ENCODE measurements at places on chromosomes 16 and 17.

DNA sequence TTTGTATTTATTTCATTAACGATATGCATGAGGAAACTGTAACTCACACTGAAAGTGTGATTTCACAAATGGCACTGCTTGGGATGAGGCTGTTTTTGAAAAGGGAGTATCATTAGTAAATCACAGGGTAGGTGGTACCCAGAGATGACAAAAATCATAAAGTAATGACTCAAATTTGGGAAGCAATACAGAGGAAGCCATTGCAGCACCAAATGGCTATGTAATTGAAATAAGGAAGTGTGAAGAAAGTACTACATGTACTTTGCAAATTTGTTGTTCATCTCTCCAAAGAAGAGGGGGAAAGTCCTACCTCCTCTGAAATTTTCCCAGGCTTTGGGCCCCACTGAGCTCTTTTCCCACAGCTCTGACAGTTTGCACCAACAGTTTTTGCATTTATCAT is 12.3 kb upstream of the ABCC12 start:
- no peak for DNase-seq

DNA sequence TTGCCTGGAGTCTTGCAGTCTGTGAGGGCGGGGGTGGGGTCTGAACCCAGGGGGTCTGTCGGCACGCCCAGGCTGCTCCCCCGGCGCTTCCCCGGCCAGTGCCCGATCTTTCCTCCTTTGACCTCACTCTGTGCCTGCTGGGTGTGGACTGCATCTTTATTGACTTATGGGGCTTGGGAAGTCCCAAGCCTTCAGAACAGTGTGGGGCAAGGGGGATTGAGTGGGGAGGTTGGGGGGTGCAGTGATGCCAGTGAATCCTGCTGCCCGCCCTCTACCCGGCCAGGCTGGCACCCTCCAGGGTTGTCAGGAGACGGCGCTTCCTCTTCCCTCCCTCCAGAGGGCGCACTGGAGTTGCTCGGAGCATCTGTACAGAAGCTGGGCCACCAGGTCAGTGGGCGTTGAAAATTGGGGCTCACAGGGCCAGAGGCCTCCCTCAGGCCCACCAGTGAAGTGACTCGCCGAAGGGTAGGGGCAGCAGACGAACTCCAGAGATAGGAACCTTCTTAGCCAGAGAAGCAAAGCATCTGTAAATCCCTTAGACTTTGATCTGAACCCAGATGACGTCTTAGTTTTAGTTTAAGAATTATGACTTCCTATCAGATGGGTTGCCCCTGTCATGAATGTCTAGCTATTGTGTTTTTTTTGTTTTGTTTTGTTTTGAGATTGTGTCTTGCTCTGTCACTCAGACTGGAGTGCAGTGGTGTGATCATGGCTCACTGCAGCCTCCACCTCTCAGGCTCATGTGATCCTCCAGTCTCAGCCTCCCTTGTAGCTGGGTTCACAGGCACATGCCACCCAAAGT is 184.8 kb upstream of the CIBAR2 start:
- peak; percentile 38 for DNase-seq

- no peak for DNase-seq
Observed at GRCh38 chr17:4837471-4838308, 4.5 kb downstream of the MINK1 start.

DNA sequence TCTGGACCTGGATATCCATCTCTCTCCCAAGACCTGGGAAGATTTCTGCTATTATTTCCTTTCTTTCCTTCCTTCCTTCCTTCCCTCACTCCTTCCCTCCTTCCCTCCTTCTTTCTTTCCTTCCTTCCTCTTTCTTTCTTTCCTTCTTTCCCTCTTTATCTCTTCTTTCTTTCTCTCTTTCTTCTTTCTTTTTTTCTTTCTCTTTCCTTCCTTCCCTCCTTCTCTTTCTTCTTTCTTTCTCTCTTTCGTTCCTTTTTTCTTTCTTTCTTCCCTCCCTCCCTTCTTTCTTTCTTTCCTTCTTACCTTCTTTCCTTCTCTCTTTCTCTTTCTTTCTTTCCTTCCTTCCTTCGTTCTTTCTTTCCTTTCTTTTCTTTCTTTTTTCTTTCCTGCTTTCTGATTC is 37.8 kb upstream of the N4BP1 start:
- no peak for DNase-seq

GRCh38 chr17:45149669-45150664 is 1.7 kb downstream of the HEXIM1 start:
- DNase-seq: no peak

GRCh38 chr17:64662774-64663367 is 764 bp upstream of the SMURF2 start:
- DNase-seq: no peak

DNA sequence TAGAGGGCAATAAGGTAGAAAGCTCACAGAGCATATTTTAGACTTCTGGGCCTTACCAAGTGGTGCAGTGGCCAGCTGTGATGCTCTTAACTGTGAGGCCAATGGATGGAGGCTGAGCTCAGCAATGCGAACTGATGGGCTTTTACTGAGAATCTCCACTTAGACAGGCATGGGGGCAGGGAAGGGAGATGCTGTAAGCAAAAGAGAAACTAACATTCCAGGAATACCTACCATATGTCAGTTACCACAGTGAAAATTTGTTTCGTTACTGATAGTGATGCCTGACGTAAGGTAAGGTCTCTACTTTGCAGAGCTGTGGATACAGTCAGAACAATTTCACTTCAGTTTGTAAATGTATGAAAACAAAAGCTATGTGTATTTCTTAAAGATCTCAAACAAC is 250.6 kb upstream of the ZFHX3 start:
- no peak for DNase-seq

- DNase-seq: no peak
Observed at GRCh38 chr16:65065031-65065430, 56.8 kb downstream of the CDH11 start.

GRCh38 chr17:75131278-75132017 is at the start of gene NT5C:
NT5C (minus strand) TSS chr17:75131742; CDS start chr17:75131707, 35 bp downstream.
- DNase-seq: peak; percentile 46

DNA sequence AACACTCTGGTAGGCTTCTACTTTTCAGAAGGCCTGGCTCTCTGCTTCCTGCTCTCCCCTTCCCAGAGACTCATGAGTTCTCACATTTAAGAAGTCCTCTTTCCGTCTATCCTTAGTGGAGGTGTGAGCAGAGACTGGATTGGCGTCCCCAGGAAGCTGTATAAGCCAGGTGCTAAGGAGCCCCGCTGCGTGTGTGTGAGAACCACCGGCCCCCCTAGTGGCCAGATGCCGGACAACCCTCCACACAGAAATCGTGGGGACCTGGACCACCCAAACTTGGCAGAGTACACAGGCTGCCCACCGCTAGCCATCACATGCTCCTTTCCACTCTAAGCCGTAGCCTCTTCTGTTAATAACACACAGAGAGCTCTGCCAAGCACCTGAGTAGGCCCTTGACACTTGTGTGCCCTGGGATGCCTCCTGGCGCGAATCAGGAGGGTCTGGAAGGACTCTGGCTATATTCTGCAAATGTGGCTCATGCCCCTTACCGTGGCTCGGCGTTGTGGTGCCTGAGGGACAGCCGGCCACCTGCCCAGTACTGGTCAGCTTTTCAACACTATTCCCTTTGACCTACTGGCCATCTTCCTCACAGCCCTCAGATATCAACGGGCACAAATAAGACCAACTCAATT is 13.9 kb downstream of the CYB5D2 start:
- DNase-seq: no peak

DNA sequence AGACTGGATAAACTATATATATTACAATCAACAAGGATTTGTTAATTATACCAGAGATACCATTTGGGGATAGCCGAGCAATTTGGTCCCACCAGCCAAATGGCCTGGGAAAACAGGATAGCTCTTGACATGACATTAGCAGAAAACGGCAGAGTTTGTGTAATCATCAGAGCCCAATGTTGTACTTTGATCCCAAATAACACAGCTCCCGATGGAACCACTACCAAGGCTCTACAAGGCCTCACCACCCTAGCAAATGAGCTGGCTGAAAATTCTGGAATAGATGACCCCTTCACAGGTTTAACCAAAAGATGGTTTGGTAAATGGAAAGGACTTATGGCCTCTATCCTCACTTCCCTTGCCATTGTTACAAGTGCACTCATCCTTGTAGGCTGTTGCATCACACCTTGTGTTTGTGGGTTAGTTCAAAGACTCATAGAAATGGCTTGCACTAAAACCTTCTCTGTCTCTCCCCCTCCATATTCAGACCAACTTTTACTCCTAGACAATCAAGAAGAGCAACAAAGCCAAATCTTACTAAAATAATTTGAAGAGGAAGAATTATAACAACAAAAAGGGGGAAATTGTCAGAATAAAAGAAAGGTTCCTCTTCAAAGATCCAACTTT is 9.5 kb downstream of the TXNL4B start:
- DNase-seq: no peak

DNA sequence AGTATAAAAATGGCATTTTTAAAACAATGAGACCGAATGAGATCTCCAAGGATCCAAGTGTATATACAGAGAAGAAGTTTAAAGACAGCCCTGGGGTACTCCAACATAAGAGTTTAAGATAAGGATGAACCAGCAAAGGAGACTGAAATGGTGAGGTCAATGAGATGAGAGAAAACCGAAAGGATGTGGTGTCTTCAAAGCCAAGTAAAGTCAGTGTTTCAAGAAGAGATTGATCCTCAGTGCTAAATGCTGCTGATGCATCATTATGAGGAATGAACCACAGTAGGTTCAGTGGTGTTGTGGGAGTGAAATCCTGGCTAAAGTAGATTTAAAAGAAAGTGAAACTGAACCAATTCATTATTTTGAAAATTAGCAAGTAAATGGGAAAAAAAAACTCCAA is 38.1 kb upstream of the NLK start:
- DNase-seq: no peak

GRCh38 chr16:14263011-14263410 is 191.9 kb downstream of the MRTFB start:
- no peak for DNase-seq

GRCh38 chr17:79699386-79700036 is 31.2 kb upstream of the ENPP7 start:
- no peak for DNase-seq

DNA sequence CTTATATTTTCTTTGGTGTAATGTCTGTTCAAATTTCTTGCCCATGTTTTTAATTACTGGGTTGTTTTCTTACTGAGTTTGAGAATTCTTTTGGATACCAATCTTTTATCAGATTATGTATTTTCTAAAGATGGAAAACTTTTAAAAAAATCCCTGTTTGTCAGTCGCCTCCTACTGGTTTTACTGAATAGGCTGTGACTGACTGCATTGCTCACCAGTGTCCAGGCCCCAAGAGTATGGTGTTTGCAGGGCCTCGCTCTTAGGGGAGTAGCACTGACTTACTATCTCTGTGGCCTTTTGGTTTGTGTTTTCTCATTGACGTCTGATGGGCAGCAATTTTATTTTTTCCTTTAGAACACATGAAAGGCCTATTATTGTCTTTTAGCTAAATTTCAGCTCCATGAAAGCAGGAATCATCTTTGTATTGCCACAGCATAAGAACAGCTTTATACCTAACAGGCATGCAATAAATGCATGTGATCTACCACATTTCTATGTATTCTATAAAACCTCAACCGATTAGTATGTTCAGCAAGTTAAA is 188.4 kb downstream of the AATF start:
- DNase-seq: no peak

DNA sequence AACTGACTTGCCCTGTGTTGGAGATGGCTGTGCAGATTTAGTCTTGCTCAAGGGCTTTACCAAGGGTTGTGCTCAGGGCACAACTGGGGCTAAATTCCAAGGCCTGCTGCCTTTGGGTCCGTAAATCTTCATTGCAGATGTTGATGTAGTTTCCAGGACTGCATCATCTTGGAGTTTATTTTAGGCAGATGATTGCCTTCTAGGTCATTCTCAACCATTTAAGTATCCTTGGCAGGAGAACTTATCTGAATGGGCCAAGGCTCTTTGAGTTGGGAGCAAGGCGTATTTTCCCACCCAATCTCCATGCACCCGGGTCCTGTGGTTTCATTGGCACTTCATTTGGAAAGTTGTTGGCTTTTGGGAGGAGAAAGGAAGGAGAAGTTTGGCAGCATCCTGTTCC is 200.3 kb downstream of the MSI2 start:
- DNase-seq: no peak

DNA sequence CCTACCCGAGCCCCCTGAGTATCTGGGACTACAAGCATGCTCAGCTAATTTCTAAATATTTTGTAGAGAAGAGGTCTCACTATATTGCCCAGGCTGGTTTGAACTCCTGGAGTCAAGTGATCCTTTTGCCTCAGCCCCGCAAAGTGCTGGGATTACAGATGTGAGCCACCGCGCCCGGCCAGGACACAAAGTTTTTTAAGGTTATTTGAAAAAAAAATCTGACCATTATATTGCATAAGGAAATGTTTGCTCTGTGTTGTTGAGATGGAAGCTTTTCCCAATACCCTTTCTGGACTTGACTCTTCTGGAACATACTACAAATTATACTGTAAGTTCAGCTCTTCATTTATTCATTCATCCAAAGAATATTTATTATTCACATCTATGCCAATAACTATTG is 133.3 kb upstream of the TMEM97 start:
- no peak for DNase-seq

GRCh38 chr16:6009151-6009550 is 911.6 kb upstream of the EEF2KMT start:
- DNase-seq: no peak

DNA sequence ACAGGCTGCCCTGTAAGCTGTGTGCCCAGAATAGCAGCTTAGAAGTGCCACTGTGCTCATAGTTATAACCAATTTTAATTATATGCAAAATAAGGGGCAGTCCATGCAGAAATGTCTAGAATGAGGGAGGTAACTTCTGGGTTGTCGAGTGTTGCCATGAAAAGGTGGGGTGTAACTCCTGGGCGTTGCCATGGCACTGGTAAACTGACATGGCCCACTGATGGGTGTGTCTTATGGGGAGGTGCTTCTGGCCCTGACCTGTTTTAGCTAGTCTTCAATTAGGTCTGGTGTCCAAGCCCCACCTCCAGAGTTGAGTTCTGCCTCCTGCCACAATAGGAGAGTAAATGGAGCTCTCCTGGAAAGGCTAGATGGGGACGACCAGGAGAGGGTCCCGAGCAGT is 120.6 kb downstream of the SALL1 start:
- DNase-seq: no peak

GRCh38 chr16:57150682-57151330 is 35.0 kb downstream of the PSME3IP1 start:
- no peak for DNase-seq

GRCh38 chr17:33811984-33812577 is 443.0 kb upstream of the CCL2 start:
- no peak for DNase-seq
